ENCODE measurements at places on chromosomes 6 and 20.

DNA sequence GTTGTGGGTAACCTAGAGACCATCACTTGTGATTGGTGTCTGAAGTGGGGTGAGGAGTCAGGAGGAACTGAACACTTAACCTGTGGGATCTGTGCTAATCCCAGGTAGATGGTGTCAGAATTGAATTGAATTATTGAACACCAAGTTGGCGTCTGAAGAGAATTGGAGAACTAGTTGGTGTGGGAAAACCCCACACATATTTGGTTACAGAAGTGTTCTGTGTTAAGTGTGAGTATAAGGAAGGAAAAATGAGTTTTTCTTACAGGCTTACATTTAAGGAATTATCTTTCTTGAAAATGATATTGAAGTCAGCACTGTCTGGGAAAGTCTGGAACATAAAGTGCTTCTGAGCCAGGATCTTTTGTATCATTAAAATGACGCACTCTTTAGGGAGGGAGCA, 182.9 kb upstream of the ECI2 start:
- DNase-seq = no peak

- no peak for DNase-seq
Measured at GRCh38 chr6:141938664-141939063, 194.1 kb upstream of the GJE1 start.

DNA sequence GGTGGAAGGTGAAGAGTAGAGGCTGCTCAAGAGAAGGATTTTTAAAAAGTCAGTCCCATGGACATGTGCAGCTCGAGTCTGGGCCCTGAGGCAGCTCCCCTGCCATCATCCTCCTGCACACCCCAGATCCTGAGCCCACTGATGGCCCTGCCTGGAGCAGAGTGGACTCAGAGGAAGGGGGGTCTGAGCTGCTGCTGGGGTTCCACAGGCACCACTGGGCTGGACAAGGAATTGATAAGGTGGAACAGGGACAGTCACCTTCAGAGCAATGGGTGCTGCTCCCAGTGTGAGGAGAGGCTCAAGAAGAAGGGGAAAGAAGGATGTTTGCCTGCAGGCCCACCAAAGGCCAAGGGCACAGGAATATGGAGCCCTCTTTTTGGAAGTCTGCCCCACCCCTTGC, 6.2 kb downstream of the ULBP2 start:
- DNase-seq = no peak

GRCh38 chr6:39553029-39553428, 172.2 kb downstream of the KIF6 start:
- DNase-seq = no peak

GRCh38 chr20:21397341-21398108, at the start of gene NKX2-4:
Gene NKX2-4, minus strand, starts transcription at chr20:21397526. Its CDS starts 127 bp downstream, at chr20:21397399.
- DNase-seq = no peak

DNA sequence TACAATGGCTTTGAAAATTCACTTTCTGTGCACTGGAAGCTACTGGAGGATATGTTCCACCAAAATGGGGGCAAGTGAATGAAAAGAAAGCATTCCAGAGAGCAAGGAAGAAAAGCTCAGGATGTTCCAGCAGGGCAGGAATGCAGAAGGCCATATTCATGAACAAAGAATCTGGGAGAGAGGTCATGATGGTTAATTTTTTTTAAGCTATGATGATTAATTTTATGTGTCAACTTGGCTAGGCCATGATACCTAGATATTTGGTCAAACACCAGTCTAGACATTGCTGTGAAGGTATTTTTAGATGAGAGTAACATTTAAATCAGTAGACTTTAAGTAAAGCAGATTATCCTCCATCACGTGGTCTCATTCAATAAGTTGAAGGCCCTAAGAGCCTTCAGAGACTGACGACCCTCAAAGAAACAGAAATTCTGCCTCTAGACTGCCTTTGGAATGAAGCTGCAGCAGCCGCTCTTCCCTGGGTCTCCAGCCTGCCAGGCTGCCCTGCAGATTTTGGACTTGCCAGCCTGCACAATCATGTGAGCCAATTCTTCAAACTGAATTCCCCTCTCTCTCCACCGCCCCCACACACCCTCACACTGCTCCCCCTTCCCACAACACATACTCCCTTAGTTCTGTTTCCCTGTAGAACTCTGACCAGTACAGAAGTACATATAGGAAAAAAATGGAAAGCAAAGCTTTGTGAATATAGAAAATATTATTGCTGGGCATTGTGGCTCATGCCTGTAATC, 20.1 kb upstream of the GCM1 start:
- DNase-seq = no peak
